ENCODE measurements at places on chromosomes 3 and 15.

- no peak for DNase-seq
These were observed 63.1 kb downstream of the MYH15 start for GRCh38 chr3:108447096-108447847.

DNA sequence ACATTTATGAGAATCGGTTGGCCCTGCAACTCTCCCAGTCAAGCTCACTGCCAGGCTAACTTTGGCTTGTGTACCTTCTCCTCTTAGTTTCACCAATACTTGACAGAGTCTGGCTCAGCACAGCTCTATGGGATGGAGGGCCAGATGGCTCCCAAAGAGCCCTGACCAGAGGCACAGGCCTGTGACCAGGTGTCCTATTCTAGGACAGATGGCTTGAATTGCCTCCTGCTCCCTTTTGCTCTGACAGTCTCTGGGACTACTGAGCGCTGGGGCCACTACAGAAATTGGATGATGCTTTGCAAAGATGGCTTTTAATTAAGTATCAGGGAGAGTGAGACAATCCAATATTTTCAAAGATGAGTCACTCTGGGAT, 10.3 kb upstream of the ARID3B start:
- DNase-seq: no peak

DNA sequence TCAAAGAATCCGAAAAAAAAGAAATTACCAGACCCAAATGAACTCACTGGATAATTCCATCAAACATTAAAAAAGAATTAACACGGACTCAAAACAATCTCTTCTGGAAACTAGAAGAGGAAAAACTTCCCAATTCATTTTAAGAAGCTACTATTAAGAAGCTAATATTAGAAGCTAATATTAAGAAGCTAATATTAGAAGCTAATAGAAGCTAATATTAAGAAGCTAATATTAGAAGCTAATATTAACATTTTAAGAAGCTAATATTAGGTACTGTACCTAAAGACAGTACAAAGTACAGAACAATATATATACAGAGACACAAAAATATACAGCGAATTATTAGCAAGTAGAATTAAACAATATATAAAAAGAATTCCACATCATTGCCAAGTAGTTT, 35.9 kb downstream of the HERC2 start:
- DNase-seq: no peak

DNA sequence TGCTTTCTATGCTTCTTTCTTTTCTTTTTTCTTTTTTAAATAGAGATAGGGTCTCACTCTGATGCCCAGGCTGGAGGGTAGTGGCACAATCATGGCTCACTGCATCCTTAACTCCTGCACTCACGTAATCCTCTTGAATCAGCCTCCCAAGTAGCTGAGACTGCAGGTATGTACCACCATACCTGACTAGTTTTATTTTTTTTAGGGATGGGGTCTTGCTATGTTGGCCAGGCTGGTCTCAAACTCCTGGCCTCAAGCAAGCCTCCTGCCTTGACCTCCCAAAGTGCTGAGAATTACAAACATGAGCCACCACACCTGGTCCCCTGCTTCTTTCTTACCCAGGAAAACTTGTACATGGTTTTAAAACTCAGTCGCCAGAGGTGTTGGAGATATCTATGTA, 24.2 kb upstream of the HDC start:
- DNase-seq: no peak

DNA sequence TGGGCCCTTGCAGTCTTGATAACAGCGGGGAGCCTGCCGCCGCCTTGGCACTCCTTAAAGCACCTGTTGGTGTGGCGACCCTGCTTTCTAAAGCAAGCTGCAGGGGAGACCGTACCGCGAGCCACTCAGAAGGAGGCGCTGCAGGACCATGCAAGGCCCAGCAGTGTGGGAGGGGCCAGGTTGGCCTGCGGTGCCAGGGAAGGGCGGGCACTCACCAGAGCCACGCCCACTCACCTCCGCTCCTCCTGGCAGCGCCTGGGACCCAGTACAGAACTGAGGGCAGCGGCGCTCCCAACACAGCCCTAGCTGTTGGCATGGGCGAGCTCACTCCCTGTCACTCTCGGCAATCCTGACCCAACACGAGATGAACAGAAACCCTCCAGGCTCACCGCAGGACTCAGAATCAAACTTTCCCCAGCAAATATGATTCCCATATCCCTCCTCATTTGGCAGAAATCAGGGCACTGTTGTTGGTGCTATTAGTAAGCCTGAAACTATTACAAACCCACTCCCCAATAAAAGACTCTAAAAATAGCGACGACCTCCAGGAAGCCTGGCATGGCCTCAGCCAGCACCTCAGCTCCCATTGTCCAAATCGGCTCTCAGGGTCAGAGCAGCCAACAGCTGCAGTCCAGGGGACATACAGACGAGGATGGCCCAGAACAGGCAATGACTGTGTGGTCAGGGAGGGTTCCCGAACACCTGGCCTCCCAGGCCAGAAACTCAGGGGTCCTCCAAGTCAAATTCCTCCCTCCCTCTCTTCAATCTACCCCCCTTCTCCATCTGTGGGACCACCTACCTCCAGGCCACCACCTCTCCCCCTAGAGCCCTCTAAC, 77.2 kb downstream of the TBC1D2B start:
- DNase-seq: peak; percentile 77

GRCh38 chr3:87045473-87045872, 54.5 kb upstream of the VGLL3 start:
- no peak for DNase-seq

GRCh38 chr3:37301980-37302708, 127.8 kb upstream of the LRRFIP2 start:
- DNase-seq: no peak

DNA sequence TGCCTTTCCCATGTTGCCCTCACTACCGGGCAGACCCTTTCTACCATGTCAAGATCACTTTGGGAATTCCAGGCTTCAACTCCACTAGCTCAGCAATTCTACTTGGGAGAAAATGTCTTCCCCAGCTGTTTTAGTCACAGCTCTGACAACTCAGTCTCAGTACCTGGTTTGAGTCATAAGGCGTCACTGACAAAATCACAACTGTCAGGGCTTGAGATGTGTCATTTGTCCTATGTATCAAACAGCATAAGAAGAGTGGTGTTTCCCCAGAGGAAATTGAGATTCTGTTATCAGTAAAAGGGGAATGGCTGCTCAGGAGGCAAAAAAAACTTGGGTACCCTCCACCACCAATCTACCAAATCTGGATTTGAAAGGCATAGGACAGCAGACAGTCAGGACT, 594.9 kb upstream of the SUCLG2 start:
- DNase-seq: no peak

- DNase-seq: no peak
These were observed 264.7 kb downstream of the FHIT start for GRCh38 chr3:60986552-60986951.

- DNase-seq: no peak
These were observed 19.8 kb downstream of the WHAMM start for GRCh38 chr15:82829234-82829633.

DNA sequence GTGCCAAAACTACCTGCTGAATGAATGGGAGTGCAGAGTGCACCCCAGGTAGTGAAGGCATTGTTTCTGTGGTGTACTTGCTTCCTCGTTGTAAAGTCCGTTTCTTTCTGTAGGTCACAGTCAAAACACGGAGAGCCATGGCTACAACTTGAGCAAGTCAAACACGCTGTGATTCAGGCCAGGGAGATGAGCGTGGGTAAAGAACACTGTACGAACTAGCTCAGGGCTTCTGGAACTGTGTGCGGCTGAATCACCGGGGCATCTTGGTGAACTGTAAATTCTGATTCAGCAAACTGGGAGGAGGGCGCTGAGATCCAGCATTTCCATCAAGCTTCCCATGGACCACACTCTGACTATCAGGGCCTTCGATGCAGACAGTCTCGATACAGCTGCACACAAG, 5.0 kb upstream of the TNK2 start:
- DNase-seq: no peak

- no peak for DNase-seq
These were observed 19.6 kb downstream of the DUOX2 start for GRCh38 chr15:45094358-45094730.

GRCh38 chr3:55474213-55474632, 12.9 kb downstream of the WNT5A start:
- no peak for DNase-seq

- DNase-seq: peak; percentile 52
These were observed 54.1 kb upstream of the PPIB start for GRCh38 chr15:64216730-64217428.

GRCh38 chr15:29822684-29823459, 604 bp upstream of the TJP1 start:
- peak; percentile 28 for DNase-seq

GRCh38 chr3:135887220-135887619, 78.3 kb upstream of the PPP2R3A start:
- no peak for DNase-seq

DNA sequence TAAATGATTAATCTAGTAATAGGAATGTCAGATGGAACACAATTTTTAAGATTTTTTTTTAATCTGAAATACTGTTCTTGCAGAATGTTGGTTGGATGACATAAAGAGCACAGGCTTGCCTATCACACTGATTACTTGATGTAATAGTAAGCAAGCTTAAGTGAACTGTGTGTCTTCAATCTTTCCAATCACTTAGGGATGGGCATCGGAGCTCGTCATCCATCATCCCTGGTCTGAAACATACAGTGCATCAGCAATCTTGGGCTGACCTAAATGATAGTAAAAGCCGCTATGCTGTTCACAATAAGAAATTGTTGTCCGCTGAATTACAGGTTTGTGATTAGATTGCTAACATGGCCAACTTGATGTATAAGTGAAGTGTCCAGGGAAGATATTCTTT, 195.8 kb downstream of the WDR72 start:
- no peak for DNase-seq

DNA sequence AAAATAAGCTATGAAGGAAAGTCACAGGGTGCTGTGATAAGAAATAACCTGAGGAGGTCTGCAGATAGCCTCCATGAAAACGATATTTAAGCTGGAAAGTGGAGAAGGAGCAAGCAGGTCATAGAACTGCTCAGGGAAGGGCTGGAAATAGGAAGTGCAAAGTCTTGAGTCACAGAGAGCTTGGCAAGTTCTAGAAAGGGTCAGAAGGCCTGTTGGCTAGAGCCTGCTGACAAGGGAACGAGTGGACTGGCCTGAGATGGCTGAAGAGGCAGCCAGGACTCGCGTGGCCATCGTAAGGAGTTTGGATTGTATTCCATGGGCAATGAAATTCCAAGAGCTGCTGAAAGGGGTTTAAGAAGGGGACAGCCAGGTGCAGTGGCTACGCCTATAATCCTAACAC, 64.7 kb upstream of the IL12A start:
- no peak for DNase-seq

DNA sequence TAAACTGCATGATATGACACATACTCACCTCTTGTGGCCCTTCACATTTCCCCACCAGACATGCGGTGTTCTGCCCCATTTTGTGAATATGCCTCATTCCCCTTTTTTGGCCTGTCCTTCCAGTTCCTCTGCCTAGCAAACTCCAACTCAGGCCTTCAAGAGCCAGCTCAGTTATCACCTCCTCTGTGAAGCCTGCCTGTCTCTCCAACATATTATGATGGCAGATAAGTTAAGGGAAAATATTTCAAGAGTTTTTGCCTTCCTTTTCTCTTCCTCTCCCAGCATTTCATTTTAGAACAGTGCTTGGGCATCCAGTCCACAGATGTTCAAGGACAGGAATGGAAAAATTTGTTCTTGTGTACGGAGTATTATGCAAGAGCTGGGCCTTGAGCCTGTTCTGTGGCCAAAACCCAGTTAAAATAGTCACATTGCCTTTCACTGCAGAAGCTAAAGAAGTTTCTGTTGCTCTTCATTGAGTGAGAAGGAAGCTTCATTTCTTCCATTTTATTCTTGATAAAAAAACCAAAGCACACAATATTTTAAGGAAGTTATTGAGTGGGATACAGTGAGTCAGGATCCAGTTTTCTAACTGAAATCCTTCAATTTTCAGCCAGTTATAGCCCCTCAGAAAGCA, 192.0 kb downstream of the GHSR start:
- no peak for DNase-seq

DNA sequence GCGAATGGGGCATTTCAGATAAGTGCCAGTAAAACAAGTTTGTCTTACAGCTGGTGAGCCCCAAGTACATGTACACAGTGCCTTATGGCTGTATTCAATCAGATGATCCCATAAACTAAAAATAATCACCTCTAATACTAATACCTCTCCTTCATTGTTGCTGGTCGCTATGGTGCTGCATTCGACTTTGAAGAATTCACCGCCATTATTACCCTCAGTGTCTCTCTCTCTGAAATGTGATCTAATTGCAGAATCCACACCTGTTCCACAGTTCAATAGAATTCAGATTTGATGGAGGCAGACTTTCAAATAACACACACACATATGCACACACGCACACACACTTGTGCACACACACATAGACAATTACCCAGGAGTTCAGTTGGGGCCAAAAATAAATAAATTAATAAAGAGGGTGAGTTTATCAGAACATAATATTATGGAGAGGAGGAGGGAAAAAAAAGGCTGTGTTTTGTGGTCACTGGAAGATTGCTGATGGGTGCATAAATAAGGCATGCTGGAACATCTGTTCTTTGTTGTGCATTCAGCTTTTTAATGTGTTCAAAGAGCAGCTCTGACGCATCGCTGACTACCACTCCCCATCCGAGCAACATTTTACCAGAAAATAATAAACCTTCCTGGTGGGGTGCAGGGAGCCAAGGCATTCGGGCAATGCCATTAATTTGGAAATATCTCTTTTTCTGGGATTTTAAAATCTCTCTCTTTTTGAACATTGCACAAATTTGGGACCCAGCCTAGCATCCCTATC, 235.7 kb downstream of the SATB1 start:
- no peak for DNase-seq

DNA sequence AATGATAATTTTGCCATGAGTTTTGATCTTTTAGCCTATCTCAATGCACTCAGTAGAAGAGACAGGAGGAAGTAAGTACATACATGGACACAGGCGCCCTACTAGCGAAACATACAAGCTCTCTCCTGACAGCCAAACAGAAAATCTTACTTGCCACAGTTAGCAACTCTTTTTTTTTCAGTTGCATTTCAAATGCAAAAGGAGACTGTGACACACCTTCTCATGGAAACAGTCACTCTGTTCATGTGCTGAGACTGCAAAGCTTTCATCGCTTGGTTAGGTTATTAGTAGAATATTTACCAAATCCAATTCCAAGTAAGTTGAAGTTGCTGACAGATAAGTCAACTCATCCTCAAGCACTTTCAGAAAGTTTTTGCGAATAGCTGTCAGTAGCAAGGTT, 223.3 kb downstream of the FOXP1 start:
- no peak for DNase-seq

DNA sequence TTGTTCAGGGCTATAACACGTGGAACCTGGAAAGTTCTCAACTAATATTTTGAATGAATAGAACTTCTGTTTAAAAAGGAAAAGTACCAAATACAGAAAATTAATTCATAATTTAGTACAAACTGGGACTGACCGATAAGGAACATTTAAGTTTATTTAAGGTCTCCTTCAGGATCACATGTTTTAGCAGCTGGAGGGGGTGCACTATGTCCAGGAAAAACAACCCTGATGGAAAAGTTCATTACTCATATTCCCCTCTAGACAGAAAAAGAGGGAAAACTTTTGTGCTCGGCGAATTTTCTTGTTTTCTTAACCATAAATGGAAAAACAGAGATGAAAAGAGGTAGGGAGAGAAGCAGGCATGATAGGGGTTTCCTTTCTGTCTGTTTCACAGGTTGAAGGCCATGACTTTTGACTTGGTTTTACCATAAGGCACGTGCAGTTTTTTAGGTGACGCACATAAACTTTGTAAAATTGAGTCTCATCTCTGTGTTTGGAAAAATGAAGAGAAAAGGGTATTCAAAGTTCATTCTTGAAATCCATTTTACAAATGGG, 26.5 kb downstream of the FRMD4B start:
- DNase-seq: no peak
